AG08396 (cell line): ENCODE measurements at places on chromosomes 3 and 15.

DNA sequence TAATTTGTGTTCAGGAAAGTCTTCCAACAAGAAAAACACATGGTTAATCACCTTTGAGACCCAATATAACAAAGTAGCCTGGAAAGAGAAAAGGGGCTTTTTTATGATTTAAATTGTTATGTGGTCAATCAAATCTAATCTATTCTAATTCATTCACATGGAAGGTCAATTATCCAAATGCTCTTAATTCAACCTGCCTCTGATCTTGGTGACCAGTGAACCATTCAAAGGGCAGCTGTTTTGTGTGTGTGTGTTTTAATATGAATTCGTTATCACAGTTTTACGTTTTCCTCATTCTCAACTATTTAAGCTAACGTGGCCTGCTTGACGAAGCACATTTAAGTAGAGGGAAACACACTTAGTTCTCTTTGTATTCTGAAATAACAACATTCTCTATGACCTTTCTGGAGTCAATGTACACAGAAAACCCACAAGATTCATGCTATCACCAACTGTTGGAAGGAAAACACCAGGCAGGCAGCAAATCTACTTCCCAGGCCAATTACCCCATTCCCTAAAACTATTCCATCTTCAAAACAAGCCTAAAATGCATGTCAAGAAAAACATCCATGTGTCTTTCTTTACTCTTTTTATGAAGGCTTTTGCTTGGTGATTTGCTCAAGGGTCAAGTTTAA, 195.4 kb downstream of the SUCLG2 start:
- DNase-seq, result no peak

GRCh38 chr15:74129586-74130154, 716 bp upstream of the ISLR2 start:
- no peak for DNase-seq

DNA sequence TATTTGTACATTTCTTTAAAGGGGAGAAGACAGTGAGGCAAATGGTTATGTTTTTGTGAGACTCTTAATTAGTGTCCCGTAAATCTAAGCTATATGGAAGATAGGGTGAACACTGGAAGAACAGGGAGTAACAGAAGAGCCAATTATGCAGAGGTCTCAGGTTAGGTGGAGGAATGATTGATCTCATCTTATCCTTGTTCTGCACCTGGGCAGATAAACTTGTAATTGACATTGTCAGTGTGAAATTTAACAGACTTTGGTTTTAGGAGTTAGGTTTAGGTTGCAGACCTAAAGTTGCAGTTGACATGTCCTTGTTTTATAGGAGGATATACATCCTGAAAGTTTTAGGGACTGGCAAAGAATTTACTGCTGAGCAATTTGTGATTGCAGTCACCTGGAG, 3.1 kb upstream of the TWF2 start:
- DNase-seq, result no peak

GRCh38 chr3:42605546-42606173, 5.2 kb downstream of the NKTR start:
- DNase-seq, result no peak

GRCh38 chr15:74962671-74963070, 6.1 kb upstream of the RPP25 start:
- no peak for DNase-seq

GRCh38 chr3:9669277-9669676, 20.0 kb downstream of the MTMR14 start:
- no peak for DNase-seq

GRCh38 chr3:98333989-98334606, 19.6 kb upstream of the OR5K4 start:
- no peak for DNase-seq

DNA sequence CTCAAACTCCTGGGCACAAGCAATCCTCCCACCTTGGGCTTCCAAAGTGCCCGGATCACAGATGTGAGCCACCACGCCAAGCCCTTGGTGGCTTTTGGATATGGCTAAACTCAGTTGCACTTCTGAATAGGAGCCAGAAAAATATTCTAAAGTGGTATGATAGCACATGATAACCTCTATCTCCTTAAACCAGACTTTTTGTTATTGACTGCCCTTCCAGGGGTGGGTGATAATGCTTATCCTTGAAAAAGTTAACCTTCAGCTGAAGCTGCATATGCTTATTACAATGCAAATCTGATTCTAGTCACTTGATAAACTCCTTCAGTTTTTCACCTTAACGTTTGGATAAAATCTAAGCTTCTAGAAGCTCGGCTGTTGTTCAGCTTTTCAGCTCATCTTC, 6.3 kb downstream of the CCNB2 start:
- DNase-seq, result no peak

DNA sequence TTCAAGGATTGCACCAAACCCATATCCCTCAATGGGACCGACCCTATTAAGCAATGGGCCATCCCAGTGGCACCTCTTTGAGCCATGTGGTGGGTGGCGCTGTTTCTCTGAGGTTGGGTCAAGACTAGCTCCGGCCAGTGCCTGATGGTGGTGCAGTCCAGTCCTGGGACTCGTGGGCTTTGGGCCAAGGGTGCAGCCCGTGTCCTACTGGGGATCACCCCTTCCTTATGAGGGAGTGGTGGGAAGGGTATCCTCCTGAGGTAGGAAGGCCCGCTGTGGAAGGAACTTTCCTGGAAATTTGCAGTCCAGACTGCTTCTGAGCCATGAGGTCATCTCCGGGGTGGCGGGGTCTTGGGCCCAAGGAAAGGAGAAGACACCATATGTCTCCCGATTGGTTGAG, 231.6 kb downstream of the SNRPN start:
- DNase-seq, result no peak

- DNase-seq, result no peak
Measured at GRCh38 chr3:19742935-19743334, 191.1 kb downstream of the EFHB start.

DNA sequence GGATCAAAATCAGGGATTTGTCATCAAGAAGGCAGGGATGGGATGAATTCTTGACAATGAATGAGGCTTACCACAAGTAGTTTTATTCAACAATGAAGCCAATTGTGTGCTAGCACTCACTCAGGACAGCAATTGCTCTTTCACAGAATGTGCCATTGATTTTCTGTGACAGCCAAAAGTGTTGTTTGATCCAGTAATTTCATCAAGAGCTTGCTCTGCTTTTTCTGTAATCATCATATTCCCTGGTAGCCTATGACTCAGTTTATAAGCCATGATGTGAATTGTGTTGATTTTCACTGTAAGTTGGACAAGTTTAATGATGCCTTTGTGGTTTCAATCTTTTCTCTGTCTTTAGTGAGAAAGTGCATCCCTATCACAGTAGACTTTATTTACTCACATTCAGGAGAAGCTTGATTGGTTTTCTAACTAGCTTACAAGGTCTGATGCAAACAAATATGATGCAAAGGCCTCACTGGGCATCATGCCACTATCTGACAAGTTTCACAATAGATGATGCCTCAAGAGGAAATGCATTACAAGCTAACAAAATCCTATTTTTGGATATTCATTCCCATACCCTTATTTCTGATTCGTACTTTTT, 13.6 kb upstream of the CSRNP1 start:
- peak; percentile 51 for DNase-seq

- DNase-seq, result no peak
Measured at GRCh38 chr3:154642145-154642544, 212.2 kb upstream of the GPR149 start.

DNA sequence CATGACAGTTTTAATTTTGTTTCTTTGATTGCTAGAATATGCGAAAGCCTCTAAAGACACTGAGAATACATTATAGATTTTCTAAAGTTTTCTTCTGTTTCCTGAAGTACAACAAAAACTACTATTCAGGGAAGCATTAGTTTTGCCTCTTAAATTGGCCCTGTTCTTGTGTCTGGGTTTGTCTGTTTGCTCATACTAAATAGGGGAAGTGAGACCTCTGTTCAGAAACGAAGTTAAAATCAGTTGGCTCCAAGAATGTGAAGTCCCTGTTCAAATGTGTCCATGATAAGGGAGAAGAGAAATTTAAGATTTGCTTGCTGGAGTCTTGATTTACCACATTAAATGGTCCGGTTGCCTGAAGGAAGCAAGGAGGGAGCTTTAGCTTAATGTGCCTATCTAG, 327.3 kb upstream of the GBE1 start:
- no peak for DNase-seq

- DNase-seq, result peak; percentile 67
Measured at GRCh38 chr15:93035953-93036810, 52.8 kb downstream of the RGMA start.

DNA sequence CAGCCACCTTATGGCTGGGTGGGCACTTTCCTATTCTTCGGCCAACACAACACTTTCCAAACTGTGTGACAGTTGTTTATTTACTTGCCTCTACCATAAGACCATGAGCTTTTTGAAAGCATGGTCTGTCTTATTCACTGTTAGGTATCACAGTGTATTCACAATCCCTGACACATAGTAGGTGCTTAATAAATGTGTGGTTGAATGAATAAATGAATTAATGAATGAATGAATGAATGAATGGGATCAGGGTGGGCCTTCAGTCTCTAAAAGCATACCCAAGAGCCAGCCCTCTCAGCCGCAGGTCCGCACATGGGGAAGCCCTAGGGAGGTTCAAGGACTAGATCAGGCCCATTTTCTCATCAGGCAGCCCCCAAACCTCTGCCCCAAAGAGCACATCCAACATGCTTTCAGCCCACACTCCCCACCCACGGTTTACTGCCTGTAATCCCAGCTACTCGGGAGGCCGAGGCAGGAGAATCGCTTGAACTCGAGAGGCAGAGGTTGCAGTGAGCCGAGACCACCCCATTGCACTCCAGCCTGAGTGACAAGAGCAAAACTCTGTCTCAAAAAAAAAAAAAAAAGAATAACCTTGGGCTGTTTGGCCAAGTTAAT, 95.9 kb downstream of the LIPC start:
- DNase-seq, result no peak

- DNase-seq, result no peak
Measured at GRCh38 chr3:140151321-140151720, 216.3 kb downstream of the CLSTN2 start.

DNA sequence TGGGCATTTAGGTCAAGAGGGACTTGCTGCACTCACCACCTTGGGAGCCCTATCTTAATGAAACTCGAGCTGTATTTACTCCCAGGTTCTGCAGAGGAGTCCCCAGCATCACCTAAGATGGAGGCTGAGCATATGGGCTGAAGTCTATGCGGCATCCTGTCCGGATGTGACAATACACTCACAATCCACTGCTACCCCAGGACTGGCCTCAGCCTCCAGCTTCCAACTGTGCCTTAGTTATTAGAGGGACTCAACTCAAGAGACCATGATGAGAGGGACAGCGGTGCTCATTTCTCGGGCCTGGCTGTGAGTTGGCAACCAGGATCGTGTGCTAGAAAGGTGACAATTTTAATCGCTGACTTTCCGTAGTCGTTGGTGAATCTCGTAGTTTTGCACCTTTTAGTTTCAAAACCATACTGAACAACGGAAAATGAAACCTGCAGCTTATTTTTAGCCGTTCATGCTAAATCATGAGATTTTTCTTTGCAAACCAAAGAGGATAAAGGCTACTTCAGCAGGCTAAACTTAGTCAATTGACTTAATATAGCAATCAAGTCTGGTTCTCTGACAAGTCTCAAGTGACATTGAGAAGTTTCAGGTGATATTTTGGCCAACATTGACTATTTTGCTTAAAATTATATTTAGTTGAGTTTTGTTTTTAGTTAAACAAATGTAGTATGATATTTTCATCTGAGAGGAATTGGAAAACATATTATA, 11.1 kb downstream of the ZBTB38 start:
- DNase-seq, result no peak

- DNase-seq, result no peak
Measured at GRCh38 chr15:40235201-40235885, 3.5 kb upstream of the PAK6 start.

DNA sequence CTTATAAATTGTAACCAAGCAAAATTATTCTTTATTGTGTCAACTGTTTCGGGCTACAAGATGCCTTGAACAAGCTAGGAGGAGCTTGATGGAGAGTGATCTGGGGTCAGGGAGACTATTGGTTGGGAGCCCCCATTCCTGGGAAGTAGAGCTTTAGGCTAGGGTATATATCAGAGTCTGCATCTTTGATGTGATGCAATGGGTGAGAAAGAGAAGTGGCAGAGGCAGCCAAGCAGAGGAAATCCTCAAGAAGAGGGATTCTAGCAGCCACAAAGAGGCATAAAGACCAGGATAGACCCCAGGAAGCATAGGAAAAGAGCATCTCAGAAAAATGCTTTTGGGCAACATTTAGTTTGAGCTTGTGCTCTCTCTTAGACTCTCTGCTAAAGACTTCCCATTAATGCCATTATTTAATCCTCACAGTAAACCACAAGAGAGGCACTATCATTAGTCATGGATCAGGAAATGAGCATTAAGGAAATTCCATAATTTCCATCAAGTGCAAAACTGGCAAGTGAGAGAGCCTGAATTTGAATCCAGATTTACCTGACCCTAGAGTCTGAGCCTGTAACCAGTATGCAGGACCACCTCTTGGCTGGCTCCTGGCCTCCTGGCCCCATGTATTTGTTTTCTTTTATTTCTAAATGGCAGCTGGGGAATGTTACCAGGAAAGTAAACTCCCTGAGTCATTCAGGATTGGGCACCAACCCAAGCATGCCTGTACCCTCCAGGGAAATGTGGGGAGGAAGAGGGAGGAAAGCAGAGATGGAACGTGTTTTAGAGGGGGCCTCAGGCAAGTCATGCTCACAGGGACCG, 118.7 kb downstream of the RPL22L1 start:
- peak; percentile 52 for DNase-seq

DNA sequence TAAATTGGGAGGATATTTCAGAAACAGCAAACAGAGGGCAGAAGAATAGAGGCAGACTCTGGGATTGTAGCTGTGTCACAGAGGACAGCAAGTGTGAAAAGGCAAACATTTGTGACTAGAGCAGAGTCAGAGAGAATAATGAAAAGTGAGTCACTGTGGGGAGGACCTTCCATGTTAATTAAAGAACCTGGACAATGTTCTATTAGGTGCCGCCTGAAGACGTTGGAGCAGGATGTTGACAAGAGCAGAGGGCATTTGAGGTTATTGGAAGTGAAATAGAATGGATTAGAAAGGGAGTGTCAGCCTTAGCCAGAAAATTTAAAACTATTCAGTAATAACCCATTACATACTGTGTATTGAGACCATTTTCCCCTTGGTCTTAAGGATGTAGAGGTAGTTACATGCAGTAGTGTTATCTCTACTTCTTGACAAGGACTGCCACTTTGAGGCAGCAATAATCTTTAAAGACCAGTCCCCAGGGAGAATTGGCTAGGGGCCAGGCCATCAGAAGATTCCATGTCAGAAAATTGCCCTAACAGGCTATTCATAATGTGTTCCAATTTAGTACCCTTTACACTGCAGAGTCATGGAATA, 5.8 kb downstream of the ACKR2 start:
- no peak for DNase-seq

DNA sequence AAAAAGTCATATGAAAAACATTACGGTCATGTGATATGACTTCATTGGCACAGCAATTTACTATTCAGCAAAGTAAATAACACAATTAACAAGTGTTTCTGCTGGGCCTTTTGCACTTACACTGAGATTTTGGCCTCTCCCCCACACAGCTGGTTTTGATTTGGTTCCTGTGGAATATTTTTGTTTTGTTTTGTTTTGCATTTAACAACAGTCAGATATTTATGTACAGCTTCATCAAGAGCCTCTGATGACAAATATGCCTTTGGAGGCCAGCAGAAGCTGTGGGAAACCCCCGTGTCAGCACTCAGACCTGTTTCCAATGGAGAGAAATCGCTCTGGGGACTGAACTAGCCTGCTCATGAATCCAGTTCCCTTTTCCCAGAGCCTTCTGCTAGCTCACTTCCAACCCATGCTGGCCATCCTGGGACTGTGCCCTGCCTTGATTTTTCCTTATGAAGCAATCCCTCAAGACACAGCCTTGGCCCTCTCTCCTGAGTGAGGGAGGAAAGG, 161.9 kb downstream of the ATG7 start:
- DNase-seq, result peak; percentile 54
